ENCODE measurements at places on chromosomes 12 and 14. TPM values are rescaled to one million over a fixed set of nuclear protein-coding genes. Genes with fewer than 3 reads are reported as not detected.

Gene RILPL2
- 6.3 TPM for polyA plus RNA-seq

Gene UBR7
- polyA plus RNA-seq = 35.6 TPM

Gene RIN3
- 6.4 TPM for polyA plus RNA-seq

Gene SLC41A2
- 6.4 TPM for polyA plus RNA-seq

Gene FLVCR2
- 5.4 TPM for polyA plus RNA-seq

Measured in right renal pelvis (tissue), 4 donors.